ENCODE measurements at places on chromosomes 1 and 21. TPM values are rescaled to one million over a fixed set of nuclear protein-coding genes. Genes with fewer than 3 reads are reported as not detected.

- H3K4me1 ChIP-seq = no peaks in the 10 kb centered on the region
- peaks cover 6% of the 10 kb centered on the region for H3K27me3 ChIP-seq
- DNase-seq = no peak
- H3K27ac ChIP-seq = no peak overlapping the region
- no peaks in the 10 kb centered on the region for H3K36me3 ChIP-seq
- H3K4me3 ChIP-seq = no peak overlapping the region
These were observed 2.2 kb upstream of the ATP1A4 start for GRCh38 chr1:160149233-160149632.

LAMTOR5 gene
- 89.2 TPM for total RNA-seq

S1PR1 gene
- 157 TPM for total RNA-seq

CELSR2 gene
- total RNA-seq = 3.1 TPM

DNA sequence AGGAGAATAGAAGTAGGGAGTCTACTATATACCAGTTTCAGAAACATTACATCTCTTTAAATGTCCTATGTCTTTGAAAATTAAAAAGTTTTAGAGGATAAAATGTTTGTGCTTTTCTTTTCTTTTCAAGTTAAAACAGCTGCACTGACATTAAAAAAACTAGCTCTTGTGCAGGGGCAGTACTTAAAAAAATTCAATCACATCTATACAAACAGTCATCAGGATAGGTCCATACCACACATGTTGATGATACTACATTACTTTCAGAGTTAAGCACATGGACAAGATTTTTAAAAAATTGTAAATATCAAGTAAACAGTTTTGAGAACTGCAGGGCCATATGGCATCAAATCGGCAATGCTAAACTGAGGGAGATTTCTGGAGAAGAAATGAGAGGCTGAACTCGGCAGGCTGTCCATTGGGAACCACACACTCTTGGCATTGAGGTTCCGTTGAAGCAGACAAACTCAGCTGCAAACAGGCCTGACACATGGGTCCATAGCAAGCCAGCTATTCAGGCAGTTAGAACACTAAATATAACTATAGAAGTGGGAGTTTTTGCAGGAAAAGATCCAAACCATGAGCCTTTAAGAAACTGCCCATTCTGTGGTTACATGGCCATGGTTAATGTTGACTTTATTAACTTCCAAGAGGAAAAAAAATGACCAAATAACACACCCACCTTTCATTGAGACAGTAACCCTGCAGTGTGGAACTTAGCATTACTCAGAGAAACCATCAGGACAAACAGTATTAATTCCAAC lies 84.5 kb upstream of the BCL10 start:
- no peaks in the 10 kb centered on the region for H3K4me1 ChIP-seq
- H3K4me3 ChIP-seq = no peak overlapping the region
- H3K36me3 ChIP-seq = no peaks in the 10 kb centered on the region
- H3K27me3 ChIP-seq = peaks cover 8% of the 10 kb centered on the region

DNA sequence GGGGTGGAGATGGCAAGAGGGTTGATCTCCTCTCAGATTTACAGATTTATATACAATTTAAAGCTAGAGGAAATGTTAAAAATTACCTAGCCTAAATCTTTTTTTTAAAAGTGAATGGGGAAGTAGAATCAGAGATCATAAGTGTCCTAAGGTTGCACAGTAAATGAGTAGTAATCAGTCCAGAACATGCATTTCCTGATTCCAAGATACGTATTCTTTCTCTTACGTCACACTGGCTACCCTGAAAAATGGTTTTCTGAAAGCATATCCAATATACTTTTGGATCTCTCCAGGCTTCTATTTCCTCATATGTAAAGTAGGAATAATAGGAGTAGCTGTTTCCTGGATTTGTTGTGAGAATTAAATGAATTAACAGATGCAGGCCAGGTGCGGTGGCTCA lies 11.7 kb downstream of the GADD45A start:
- peaks cover 15% of the 10 kb centered on the region for H3K4me1 ChIP-seq
- no peak overlapping the region for H3K4me3 ChIP-seq
- no peaks in the 10 kb centered on the region for H3K27me3 ChIP-seq
- peak overlapping the region; percentile 58 for H3K27ac ChIP-seq
- no peaks in the 10 kb centered on the region for H3K36me3 ChIP-seq

DNA sequence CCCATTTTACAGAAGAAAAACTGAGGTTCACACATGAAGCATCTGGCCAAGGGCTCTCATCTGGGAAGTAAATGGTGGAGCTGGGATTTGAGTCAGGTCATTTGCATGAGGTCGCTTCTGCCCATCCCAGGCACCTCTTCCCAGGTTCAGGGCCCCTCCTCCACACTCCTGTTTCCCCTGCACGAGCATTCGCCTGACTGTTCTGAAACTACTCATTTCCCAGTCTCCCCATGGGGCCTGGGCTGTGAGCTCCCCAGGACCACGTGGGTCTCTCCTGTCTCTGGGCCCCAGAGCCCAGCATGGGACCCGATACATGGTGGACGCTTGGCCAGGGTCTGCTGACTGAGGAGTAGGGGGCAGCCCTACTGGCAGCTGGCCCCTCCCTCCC lies 360.8 kb downstream of the MATN1 start:
- no peaks in the 10 kb centered on the region for H3K4me1 ChIP-seq
- no peaks in the 10 kb centered on the region for H3K36me3 ChIP-seq
- no peak overlapping the region for H3K27ac ChIP-seq

C4BPA gene
- total RNA-seq = not detected

PLA2G2D gene
- total RNA-seq = not detected

MCOLN3 gene
- total RNA-seq = 0.74 TPM

DNA sequence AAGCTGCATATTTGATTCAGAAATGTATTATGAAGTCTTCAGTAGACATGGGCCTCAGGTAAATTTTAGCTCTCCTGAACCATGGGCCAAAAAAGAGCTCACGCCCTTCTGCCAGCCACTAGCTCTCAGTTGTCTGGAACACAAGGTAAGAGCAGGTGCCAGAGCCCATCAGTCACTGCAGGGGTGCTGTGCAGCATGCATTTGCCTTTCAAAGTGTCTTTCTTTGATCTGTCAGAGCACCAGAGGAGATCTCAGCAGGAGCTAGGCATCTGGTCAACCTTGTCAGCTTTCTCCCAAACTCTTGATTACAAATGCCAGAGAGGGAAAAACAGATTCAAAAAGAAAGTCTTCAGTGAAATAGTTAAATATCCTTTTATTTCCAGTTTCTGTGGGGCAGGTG lies 332.3 kb downstream of the COL11A1 start:
- H3K27me3 ChIP-seq = no peaks in the 10 kb centered on the region
- DNase-seq = no peak
- H3K27ac ChIP-seq = no peak overlapping the region
- H3K4me3 ChIP-seq = no peak overlapping the region

DNA sequence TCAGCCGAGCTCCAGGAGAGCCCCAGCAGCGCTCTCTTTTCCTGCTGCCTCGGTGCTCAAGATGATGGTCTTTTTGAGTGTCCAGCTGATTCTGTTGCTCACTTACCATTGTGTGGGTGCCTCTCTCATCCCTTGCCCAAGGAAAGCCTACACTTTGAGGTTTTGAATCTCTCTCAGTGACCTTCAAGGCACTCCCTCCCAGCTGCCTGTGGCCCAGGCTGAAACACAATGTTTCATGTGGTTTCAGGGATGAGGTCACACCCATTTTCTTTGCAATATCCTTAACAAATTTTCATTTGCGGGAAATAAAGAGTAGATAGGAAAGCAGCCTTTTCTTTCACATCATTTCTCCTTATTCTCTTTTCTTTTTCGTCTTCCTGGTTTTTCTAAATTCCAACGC lies 12.6 kb upstream of the MRPS14 start:
- no peak overlapping the region for H3K4me3 ChIP-seq
- H3K36me3 ChIP-seq = no peaks in the 10 kb centered on the region
- H3K4me1 ChIP-seq = no peaks in the 10 kb centered on the region
- peaks cover 5% of the 10 kb centered on the region for H3K27me3 ChIP-seq

PTGFR gene
- total RNA-seq = not detected

DNA sequence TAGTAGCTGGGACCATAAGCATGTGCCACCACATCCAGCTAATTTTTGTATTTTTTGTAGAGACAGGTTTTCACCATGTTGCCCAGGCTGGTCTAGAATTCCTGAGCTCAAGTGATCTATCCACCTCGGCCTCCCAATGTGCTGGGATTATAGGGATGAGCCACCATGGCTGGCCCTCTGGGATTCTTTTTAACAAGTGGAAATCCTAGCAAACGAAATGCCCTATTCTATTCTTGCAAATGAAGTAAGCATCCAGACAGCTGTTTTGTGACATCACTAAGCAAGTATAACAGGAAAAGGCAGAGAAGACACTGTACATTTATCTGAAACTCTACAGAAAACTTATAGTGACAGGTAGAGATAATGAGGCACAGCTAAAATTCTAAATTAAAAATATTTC lies 86.4 kb downstream of the DDAH1 start:
- no peak for DNase-seq
- no peak overlapping the region for H3K4me3 ChIP-seq
- no peaks in the 10 kb centered on the region for H3K36me3 ChIP-seq
- no peaks in the 10 kb centered on the region for H3K4me1 ChIP-seq
- no peak overlapping the region for H3K27ac ChIP-seq
- peaks cover 14% of the 10 kb centered on the region for H3K27me3 ChIP-seq

MARCKSL1 gene
- 12.3 TPM for total RNA-seq

C2CD4D gene
- total RNA-seq = 4.4 TPM

DENND2D gene
- 134 TPM for total RNA-seq

FASLG gene
- 9.0 TPM for total RNA-seq

DNA sequence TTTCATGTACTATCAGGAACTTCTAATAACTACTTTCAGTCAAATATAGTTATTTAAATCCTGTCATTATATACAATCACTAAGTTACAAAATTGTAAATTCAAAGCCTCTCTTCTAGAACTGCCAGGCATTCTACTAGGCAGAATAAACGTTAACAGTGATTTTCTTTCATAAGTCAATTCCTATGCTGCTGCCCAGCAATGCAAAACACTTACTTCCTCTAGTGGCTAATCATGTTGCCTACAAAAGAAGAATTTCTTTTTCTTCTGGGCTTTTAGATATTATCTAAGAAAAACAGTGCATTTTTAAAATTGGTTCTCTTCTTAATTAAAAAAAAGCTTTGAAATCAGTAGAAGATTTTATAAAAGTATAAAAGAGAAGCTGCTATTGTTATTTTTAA lies 509.8 kb upstream of the ADAMTS5 start:
- no peak overlapping the region for H3K4me3 ChIP-seq
- H3K36me3 ChIP-seq = no peaks in the 10 kb centered on the region
- H3K4me1 ChIP-seq = no peaks in the 10 kb centered on the region
- no peak overlapping the region for H3K27ac ChIP-seq
- no peaks in the 10 kb centered on the region for H3K27me3 ChIP-seq

All from activated T-cell treated with anti-CD3 and anti-CD28 coated beads, Interleukin-2, amount 50 U/mL, for 72 hours (primary cell).